Effector CD8-positive, alpha-beta T cell (primary cell): ENCODE measurements at places on chromosomes 3 and 15.
A peak's percentile ranks its signal among the peaks of the same experiment; 100 is the strongest.

- no peak for DNase-seq
Observed at GRCh38 chr3:57147071-57147470, 18.1 kb downstream of the IL17RD start.

- DNase-seq = no peak
Observed at GRCh38 chr15:99139276-99139675, 34.4 kb downstream of the SYNM start.

DNA sequence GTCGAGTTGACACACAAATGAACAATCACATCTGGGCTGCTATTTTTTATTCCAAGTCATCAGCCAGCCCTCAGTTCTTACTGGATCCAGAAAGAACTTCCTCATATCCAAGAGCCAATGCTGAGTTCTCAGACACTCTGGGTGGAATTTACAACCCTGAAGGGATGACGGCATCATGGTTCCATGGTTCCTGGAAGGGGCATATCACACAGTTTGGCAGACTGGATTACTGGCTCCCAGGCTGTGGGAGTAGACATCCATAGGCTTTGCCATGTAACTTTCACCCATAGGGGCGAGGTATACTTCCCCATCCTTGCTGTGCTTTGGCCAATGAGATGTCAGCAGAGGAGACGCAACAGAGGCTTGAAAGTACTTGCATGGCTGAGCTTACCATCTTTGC lies 26.9 kb upstream of the KBTBD12 start:
- no peak for DNase-seq

GRCh38 chr15:94306700-94307650 lies 75.6 kb downstream of the MCTP2 start:
- DNase-seq = no peak

GRCh38 chr3:193544289-193544688 lies 10.4 kb downstream of the ATP13A4 start:
- DNase-seq = no peak

- DNase-seq = no peak
Observed at GRCh38 chr3:6097021-6097420, 763.9 kb upstream of the GRM7 start.

DNA sequence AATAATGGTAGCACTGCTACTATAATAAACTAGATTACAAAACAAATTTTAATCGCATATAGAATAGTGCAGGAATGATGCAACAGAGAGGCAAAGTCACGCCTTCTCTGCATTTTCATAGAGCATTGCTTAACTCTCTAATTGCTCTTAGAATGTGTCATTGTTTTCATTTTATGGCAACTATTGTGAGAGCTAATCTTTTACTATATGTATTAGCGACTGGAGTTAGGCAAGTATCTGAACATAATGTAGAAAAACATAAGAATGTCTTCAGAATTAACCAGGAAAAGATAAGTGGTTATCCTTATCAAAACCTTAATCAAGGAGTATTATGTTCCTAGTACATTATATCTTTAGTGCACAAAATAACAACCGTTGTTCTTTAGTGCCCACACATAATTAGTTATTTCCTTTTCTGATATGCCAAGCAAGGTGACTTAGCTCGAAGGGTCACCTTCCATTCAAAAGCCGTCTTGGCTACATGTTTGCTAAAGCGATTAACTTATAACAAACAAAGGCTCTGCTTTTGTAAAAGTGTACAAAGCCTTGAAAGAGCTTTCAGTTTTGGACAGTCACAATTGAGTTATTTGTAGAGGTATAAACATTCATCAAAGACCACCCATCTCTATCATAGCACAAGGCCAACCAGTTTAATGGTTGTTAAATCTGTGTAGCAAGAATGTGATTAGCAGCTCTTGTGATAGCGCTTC lies 1328.9 kb downstream of the ROBO2 start:
- DNase-seq = no peak

DNA sequence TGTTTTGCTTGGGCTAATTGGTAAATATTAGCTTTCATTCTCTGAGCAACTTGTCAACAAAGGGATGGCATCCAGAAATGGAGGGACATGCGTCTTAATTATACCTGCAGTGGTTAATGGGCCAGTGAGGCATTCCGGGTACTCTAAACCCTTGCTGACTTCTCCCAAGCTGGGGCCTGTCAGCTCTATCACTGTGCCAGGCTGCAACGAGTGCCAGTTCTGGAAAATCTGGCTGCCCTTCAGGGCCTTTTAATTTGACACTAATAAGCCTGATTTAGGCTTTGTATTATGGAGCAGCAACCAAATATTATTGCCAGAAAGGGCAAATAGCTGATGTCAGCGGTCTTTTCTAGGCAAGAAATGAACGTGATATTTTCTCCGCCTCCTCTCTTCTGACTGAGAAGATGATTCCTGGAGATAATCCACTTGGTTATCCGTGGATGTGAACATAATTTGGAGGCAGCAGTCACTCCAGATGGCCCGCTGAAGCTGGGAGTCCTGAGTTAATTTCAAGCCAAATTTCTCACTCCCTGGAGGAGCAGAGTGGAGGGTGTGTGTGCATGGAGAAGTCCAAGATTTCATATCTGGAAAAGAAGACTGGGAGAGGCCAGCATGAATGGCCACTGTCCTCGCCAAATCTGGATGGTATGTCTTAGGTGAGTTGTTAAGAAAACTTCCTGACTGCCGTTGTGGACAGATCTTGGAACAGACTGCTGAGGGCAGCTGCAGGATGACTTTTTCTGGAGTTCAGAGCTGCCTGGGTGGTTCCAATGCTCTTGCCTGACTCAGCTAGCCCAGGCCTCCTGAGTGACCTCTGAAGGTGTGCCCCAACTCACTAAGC lies 44.4 kb upstream of the PSMD6 start:
- no peak for DNase-seq

- DNase-seq = no peak
Observed at GRCh38 chr3:181695661-181696491, 15.8 kb upstream of the SOX2 start.

DNA sequence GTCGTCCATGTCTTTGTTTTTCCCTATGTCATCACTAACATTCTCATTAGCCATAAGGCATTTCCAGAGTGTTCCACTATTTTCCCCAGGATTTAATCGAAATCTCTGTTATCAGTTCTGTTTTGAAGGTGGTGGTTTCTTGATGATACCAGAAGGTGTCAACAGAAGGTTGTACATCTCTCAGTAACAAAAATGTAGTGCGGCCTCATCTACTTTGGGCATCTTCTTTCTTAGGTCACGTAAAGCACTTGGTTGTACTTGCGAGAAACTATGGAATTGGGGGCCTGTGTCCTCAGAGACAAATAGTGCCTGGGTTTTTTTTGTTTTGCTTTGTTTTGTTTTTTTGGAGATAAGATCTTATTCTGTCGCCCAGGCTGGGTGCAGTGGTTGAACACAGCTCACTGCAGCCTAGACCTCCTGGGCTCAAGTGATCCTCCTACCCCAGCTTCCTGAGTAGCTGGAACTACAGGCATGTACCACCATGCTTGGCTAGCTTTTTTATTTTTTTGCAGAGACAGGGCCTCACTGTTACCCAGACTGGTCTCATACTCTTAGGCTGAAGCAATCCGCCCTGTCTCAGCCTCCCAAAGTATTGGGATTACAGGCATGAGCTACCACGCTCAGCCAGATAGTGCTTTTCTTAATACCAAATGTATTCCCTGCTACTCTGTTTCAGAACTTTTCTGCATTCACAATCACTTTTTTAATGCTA lies 61.2 kb upstream of the FURIN start:
- DNase-seq = no peak

DNA sequence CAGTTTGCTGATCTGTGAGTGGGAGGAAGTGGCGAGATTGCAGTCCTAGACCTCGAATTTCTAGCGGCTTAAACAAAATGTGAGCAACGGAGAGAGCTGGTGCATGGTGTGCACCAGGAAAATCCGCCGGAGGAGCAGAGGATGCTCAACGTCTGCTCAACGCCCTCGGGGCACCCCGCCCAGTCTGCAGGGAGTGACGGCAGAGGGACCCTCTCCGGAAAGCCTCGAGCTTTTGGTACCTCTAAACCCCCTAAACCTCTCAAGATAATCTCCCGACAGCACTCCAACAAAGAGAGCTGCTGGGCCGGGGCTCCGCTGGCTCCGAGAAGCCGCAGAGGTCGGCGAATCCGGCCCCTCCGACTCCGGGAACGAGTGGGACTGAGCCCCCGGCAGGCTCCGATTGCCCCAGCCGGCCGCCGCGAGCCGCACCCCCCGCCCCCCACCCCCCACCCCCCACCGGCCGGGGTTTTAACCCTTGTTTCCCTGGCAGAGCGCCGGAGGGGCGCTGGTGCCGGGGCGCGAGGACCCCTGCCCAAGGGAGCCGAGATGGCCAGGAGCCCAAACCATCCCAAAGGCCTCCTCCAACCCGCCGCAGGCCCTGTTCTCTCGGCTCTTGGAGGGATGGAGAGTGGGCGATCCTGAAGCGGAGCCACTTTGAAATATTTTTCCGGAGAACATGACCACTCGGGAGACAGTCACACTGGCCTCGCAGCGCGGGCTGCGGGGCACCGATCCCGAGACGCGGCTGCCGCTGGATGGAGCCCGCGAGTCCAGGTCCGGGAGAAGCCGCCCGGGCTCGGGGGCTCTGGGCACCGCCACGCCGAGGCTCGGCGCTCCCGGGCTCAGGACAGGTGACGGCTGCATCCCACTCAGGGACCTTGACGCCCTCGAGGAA lies 1.5 kb downstream of the MEGF11 start:
- DNase-seq = peak; percentile 14

- no peak for DNase-seq
Observed at GRCh38 chr15:70466895-70467529, 296.3 kb downstream of the UACA start.

DNA sequence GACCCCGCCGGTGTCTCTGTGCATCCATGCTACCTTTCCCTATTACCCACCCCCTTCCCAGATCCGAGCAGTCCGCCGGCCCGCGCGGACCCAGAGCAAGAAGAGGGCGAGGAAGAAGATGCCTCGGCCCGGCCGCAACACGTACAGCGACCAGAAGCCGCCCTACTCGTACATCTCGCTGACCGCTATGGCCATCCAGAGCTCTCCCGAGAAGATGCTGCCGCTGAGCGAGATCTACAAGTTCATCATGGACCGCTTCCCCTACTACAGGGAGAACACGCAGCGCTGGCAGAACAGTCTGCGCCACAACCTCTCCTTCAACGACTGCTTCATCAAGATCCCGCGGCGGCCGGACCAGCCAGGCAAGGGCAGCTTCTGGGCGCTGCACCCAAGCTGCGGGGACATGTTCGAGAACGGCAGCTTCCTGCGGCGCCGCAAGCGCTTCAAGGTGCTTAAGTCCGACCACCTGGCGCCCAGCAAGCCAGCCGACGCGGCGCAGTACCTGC lies 788 bp downstream of the FOXB1 start:
- no peak for DNase-seq

- DNase-seq = no peak
Observed at GRCh38 chr15:74906067-74906449, 593 bp downstream of the FAM219B start.

DNA sequence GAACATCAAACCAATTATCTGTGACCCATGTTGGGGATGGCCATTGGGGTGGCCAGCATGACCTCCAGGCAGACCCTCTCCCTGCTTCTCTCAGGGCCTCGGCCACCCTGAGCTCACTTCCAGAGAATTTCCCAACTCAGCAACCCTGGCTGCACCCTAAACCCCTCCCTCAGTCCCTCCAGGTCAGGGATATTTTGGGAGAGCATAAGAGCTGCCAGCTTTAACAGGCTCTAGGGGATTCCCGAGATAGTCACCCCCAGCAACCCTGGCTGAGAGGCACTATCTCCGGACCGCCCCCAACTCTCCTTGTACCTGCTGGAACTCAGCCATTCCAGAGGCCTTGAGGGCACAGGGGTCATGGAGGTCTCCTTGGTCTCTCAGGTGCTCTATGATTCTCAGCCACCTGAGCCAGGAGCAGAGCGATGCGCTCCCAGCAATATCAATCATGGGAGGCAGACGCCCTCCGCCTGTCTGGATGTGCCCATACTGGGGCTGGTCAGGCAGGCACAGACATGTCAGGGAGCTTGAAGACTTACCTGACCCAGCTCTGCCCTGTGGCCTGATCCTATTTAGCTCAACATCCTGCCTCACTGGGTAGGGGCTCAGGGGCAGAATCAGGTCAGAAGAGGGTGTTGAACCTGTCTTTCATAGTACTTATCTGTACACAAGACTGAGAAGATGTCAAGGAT lies 34.9 kb upstream of the CILP start:
- no peak for DNase-seq

- no peak for DNase-seq
Observed at GRCh38 chr3:177468331-177468730, 271.0 kb upstream of the TBL1XR1 start.

- peak; percentile 24 for DNase-seq
Observed at GRCh38 chr3:38454884-38455638, 1.4 kb downstream of the ACVR2B start.

- no peak for DNase-seq
Observed at GRCh38 chr15:38247336-38247735, 5.3 kb upstream of the SPRED1 start.

GRCh38 chr3:193297421-193297820 lies 56.4 kb downstream of the PLAAT1 start:
- no peak for DNase-seq

GRCh38 chr3:47503033-47503432 lies 10.5 kb downstream of the ELP6 start:
- no peak for DNase-seq

- no peak for DNase-seq
Observed at GRCh38 chr3:107699682-107700081, 176.9 kb downstream of the BBX start.

- no peak for DNase-seq
Observed at GRCh38 chr3:113242096-113242581, 30.8 kb downstream of the BOC start.

DNA sequence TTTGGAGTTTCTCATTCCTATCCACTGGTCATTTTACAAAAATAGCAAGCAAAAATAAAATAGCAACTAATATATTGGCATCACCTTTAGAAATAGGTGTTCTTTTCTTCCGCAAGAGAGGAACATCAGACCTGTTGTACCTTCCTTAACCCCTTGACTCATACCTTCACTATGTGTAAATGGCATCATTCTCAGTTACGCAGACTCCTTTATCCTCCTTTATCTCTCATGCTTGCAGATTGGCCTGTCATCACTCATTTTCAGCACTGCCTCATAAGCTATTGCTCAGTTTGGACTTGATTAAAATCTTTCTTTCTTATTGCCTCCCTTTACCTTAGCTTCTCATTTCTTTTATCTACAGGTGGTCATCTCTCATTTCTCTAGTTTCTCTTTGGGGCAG lies 21.4 kb downstream of the ARHGEF26 start:
- no peak for DNase-seq

DNA sequence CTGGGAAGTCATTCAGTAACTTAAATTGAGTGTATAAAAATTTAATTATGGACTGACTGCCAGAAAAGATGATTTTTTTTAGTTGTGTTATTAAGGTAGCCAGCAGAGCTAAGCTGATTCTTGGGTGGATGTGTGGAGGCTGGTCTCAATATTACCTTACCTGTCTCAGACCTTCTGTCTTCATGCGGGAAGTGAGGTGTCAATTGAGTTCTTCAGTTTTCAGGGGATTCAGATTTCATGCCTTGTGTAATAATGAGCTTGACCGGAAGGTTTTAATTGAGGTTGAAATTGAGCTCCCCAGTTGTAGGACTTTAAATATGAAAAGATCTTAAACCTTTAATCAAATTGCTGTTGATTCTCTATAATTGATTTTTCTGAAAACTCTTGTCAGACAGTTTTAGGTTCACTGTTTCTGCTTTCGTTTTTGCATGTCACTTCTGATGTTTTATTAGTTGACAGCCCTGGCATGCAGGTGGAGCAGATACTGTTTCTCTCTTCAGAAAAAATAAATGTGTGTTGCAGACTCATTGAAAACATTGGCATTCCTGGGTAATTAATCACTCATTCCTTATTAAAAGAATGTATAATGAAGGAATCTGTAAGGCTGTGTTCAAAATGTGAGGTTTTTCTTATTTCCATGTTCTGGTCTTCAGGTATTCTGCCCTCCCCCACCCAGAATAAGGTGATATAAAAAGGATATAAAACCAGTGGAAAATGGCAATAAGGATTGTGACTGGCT lies 54.5 kb downstream of the PSMD6 start:
- DNase-seq = no peak
